Posterior vena cava (tissue), 2 donors: ENCODE measurements at places on chromosomes 7 and 10. TPM values are rescaled to one million over a fixed set of nuclear protein-coding genes. Genes with fewer than 3 reads are reported as not detected.

GRCh38 chr10:36057731-36058130, 415.6 kb upstream of the FZD8 start:
- no peak for DNase-seq

DNA sequence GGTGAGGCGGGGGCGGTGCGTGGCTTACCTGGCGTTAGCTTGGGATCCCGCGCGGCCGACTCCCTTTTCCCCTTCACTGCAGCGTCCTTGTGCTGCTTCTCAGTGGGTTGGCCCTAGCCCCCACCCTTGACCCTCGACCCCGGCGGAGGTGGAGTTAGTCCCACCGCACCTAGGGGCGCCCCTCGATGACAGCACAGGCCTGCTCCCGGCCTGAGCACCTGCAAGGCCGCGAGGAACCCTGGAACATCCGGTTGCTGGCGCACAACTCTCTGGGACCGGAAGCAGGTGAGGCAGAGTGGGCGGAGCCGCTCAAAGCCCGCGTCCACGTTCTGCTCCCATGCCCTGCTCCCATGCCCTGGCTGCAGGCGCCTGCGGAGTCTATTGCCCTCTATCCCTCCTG, 266.9 kb downstream of the USP6NL start:
- no peak for DNase-seq

DNA sequence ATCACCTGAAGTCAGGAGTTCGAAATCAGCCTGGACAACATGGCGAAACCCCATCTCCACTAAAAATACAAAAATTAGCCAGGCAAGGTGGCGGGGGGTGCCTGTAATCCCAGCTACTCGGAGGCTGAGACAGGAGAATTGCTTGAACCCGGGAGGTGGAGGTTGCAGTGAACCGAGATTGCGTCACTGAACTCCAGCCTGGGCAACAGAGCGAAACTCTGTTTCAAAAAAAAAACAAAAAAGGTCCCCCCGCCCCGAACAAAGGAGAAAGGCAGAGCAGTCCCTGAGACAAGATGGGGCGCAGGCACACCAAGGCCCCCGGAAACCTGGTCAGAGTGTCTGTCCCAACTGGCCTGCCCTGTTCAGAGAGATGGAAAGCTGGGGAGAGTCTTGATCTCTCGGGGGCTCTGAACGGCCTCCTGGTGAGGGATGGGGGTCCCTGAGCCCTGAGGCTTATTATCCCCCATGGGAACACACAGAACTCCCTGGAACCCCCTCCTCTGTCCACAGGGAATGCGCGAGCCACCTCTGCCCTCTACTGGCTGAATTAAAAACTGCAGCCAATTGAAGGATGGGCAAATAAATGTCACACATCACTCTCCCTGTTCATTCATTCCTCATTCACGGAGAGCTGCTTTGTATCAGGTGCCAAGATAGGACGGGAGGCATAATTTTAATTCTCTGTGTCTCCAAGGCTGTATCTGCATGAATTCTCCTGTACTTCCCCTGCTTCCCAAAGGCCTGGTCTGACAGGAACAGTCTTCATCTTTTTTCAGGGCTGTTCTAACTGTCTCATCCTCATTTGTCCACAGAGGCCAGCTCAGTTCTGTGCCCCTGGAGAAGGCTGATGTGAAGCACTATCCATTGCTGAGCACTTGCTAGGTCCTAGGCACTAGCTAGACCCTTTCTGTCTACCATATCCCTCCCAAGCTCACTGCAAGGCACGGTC, 28.9 kb downstream of the MAT1A start:
- no peak for DNase-seq

GRCh38 chr7:87342231-87342630, 3.2 kb upstream of the CROT start:
- no peak for DNase-seq

- no peak for DNase-seq
Measured at GRCh38 chr7:124700655-124701054, 64.9 kb downstream of the GPR37 start.

- peak; percentile 70 for DNase-seq
Measured at GRCh38 chr10:43212043-43212721, 54.7 kb downstream of the RASGEF1A start.

GRCh38 chr10:93859049-93859655, 34.6 kb upstream of the SLC35G1 start:
- DNase-seq = no peak

GRCh38 chr7:92763636-92764423, 72.5 kb downstream of the CDK6 start:
- no peak for DNase-seq

DNA sequence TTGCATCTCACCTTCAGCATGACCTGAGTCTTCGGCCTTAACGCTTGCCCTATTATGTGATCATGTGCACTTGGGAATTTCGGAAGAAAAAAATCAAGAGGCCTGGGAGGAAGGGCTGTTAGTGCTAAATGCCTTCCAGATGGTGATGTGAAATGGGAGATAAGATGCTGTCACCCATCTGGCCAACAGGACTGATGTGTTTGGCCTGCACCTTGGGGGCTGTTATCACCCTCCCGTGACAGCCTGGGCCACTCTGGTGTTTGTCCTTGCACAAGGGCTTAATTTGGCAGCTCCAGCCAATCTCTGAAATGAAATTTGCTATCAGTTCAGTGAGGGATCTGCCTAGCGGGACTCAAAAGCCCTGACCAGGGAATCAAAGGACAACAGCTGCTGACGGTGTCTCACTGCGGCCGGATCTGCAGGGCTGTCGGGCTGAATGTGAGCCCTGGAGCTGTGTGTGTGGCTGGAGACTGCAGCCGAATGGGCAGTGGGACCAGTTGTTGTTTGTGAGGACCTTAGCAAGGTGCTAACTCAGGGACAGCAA, 131.4 kb upstream of the BTBD16 start:
- DNase-seq = no peak

DNA sequence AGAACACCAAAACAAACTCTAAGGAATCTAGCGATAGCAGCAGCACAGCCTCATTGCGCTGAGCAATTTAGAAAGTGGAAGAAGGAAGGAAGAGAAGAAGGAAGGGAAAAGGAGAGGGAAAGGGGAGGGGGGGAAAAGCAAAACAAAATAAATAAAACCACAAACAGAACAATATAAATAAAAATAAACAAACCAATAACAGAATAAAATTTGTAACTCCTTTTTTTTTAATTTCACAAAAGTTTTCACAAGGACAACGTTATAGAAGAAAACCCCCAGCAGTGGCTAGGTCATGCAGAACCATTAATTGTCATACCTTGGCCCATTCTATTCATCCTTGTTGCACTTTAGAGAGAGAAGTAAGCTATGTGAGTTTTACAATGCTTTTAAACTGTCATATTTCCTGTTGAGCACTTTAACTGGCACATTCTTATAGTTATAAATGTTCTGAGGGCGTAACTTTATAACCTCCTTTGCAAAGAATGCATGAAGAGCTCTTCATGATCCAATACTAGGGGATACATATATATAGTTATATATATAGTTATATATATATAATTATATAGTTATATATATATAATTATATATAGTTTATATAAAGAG, 752.8 kb downstream of the KCNMA1 start:
- no peak for DNase-seq

DNA sequence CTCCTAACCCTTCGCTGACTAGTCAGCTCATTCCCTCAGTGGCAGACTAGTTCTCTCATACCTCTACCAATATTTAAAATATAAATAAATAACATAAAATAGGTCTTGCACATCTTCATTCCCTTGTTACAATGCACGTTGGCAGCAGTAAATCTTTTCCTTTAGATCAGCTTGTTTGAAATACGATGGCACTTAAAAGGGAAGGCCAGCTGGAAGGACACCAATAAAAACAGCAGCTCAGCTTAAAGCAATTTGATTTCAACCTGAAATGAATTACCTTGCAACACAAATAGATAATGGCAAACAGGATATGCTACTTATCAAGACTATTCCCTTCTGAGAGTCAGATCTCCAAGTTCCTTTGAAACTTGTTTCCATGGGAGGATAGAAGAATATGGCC, 321.8 kb downstream of the GFRA1 start:
- no peak for DNase-seq

DNA sequence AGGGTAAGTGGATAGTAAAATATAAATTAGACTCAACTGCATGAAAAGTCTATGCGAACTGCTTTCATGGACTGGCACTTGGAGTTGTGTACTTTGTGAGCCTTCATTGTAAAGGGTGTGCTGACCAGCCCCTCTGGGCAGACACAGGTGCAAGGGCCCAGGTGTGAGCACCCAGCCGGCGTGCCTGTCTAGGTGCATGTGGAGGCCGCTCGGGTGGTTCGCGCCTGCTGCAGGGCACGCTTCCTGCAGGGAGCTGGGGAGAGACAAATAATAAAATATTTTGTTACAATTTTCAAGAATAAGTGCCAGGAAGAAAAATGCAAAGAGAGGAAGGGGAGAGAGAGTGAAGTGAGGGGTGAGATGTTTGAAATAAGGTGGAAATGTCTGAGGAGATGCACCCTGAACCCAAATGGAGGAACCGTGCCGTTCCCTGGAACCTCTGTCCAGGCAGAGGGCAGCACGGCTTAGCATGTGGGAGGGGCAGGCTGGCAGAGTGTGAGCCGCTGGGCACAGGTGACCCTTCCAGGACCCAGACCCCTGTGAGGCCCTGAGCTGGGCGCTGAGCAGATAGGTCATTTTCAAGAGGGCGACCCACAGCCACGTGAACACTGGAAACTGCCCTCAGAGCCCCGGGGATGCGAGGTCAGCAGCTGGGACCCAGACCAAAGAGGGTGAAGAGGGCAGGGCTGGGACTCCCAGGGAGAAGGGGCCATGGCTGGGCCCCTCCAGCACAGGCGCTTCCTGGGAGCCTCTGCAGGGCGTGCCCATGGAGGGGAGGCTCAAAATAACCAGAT, 28.7 kb downstream of the RNF32 start:
- DNase-seq = no peak

GRCh38 chr7:98296833-98297232, 15.3 kb downstream of the BRI3 start:
- DNase-seq = no peak

- peak; percentile 94 for DNase-seq
Measured at GRCh38 chr10:96513698-96514561, at the start of gene TLL2. Gene TLL2 (minus strand): TSS chr10:96513926. CDS start chr10:96513685, 241 bp downstream.

DNA sequence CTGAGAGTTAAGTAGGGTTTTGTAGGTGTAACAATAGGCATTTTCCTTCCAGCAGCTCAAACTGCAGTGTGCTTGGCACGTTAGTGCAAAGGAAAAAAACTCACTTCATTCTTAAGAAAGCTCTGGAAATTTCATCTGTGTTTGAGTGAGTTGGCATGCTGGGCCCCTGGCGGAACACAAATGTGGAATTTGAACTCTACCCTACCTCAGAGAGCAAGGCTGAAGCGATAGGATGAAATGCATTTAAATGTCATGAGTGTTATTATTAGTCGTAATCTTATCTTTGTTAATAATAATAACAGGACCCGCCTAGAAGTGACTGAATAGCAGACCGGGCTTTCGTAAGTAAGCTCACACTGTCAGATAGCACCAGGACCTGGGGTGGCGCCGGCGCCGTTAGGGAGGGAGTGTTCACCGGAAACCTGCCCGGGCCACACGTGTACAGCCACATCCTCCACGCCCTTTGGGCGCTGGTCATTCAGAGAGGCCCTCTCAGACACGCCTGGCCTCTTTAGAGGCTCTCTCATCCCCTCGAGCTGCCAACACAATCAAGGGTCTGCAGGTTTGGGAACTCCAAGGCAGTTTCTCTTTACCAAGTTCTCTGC, 63.5 kb downstream of the GRK5 start:
- peak; percentile 96 for DNase-seq

DNA sequence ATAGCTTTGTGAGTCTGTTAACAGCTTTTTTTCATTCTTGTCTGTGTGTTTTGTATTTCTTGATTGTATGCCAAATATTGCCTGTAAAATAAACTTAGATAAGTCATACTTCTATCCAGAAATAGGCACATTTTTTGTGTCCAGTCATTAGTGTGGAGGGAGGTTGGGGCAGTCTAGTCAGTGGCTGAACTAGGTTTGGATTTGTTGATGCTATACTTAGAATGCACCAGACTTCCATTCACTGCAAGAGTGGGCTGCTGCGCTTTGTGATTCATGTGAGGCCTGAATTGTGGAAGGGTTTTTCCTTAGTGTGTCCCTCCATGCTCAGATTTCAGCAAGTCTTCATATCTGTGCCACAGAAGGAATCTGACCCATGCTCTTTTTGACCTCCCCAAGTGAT, 50.0 kb downstream of the TRUB1 start:
- no peak for DNase-seq

DNA sequence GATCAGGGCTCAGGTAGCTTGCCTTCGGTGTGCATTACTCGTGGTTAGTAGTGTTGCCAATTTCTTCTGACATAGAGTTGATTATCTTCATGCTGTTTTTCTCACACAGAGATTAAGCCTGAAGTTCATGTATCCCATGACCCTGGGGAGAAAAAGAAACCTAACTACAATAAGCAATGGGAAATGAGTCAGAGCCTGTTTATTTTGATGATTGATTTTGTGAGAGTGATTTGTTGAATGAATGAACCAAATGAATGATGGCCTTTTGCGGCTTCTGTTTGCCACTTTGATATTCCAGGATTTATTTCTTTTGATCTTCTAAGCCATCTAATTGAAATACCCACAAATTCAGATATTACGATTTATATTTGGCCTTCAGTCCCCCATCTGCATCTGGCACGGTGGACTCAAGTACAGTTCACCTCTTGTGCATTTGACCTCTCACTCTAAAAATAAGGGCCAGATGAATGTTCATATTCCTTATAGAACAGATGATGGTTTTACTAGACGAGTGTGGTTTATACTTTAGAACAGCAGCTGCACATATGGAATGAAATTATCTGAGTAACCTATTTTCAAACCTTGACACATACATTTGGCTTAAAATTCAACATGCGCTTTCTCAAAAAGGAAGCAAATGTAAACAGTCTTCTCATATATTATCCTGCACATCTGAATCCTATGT, 110.7 kb downstream of the PLCE1 start:
- no peak for DNase-seq

- no peak for DNase-seq
Measured at GRCh38 chr7:15554081-15554480, 7.7 kb downstream of the AGMO start.

GRCh38 chr7:47488969-47489342, 93.0 kb downstream of the TNS3 start:
- peak; percentile 62 for DNase-seq

The TIAL1 gene
- 78.8 TPM for total RNA-seq

The PTN gene
- total RNA-seq = 4.0 TPM

The MYO1G gene
- 6.3 TPM for total RNA-seq

The ZNF398 gene
- total RNA-seq = 12.1 TPM

The SLC18A2 gene
- 2.7 TPM for total RNA-seq

The TMEM248 gene
- total RNA-seq = 74.2 TPM

The NPFFR1 gene
- not detected for total RNA-seq

The SLC25A28 gene
- 44.3 TPM for total RNA-seq

The PSMG3 gene
- total RNA-seq = 19.0 TPM

The FRMD4A gene
- 41.6 TPM for total RNA-seq

The CYP26A1 gene
- not detected for total RNA-seq
